ENCODE measurements at places on chromosomes 6 and 20. TPM values are rescaled to one million over a fixed set of nuclear protein-coding genes. Genes with fewer than 3 reads are reported as not detected.

Gene BHLHE23
- total RNA-seq: not detected

Gene PMEPA1
- total RNA-seq: 9.5 TPM

Gene USP49
- total RNA-seq: 4.9 TPM

Gene KIAA0408
- 1.4 TPM for total RNA-seq

Gene ZC3H12D
- 4.7 TPM for total RNA-seq

Gene UCKL1
- total RNA-seq: 62.0 TPM

Gene SLC2A10
- total RNA-seq: 5.9 TPM

Gene ACOT8
- 42.6 TPM for total RNA-seq

Gene PTP4A1
- total RNA-seq: 54.0 TPM

Gene SERPINB1
- 20.6 TPM for total RNA-seq

Gene POM121L2
- total RNA-seq: not detected

Gene OPRM1
- not detected for total RNA-seq

Gene CALHM5
- 5.9 TPM for total RNA-seq

Gene FABP7
- total RNA-seq: 35.6 TPM

DNA sequence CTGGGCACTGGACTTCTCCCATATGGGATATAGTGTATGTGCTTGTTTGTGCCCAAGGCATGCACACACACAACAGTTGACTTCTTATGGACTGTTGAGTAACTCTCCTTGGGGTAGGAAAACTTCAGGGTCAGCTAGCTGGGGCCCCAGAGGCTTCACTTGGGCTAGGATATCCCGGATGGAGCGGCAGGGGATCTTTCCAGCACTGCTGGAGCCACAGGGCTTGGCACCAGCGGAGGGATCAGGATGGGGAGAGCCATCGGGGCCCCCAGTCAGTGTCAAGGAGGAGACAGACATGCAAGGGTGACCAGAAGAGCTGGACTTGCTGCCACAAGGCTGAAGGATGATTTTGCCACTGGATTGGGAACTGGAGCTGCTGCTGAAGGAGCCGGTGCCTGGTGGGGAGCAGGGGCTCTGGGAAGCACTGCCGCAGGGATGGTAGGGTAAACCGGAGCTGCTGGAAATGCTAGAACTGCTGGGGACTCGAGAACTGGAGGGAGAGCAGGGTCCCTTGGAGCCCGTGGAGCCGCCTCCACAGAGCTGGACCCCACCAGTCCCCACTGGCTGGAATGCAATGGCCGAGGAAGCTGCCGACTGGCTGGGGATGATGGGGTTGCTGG, 1.5 kb downstream of the PSORS1C1 start:
- peak overlapping the region; percentile 87 for H3K27ac ChIP-seq
- peak overlapping the region; percentile 28 for H3K4me3 ChIP-seq
- no peak for DNase-seq
- no peaks in the 10 kb centered on the region for H3K36me3 ChIP-seq
- H3K4me1 ChIP-seq: peaks cover 61% of the 10 kb centered on the region
- H3K27me3 ChIP-seq: no peaks in the 10 kb centered on the region

- peak overlapping the region; percentile 98 for H3K27ac ChIP-seq
- H3K36me3 ChIP-seq: no peaks in the 10 kb centered on the region
Observed at GRCh38 chr6:146544616-146545182, 1.1 kb downstream of the RAB32 start.

DNA sequence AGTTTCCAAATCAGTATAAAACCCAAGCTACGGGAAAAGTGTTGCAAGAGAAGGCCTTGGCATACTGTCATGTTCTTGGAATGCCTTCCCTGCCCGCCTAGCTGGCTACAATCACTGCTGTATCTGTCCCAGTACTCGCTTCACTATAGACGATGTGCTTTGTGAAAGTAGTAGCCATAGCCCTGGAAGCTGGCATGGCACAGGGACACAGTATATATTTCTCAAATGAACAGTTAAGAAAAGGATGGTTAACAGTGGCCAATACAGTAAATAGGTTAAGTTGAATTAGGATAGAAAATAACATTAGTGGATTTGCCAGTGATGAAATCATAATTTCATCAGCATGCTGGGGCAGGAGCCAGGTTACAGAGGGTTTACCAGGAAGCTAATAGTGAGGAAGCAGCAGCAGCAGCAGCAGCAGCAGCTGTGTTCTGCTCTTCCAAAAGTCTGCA, 499.3 kb downstream of the CDKAL1 start:
- H3K27me3 ChIP-seq: no peaks in the 10 kb centered on the region
- H3K4me3 ChIP-seq: peak overlapping the region; percentile 1
- H3K36me3 ChIP-seq: no peaks in the 10 kb centered on the region
- H3K4me1 ChIP-seq: peaks cover 20% of the 10 kb centered on the region

DNA sequence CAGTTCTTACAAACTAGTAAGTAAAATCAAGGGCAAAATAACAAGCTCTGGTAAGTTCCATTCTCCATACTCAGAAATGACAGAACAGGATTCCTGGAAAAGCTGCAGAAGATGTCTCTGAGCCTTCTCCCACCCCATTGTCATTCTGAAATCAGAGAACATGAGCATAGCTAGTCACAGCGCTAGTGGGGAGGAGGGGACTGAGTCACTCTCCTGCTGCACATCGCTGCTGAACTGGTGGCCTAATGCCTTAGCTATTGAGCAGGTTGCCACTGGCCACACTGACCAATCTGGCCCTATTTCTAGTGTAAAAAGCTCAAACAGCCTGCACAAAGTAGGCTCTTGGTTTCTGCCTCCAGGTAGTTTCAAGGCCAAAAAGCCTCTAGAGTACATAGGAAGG, 26.1 kb upstream of the RIPPLY2 start:
- H3K4me3 ChIP-seq: no peak overlapping the region
- H3K36me3 ChIP-seq: no peaks in the 10 kb centered on the region
- H3K4me1 ChIP-seq: no peaks in the 10 kb centered on the region
- no peaks in the 10 kb centered on the region for H3K27me3 ChIP-seq
- no peak for DNase-seq
- H3K27ac ChIP-seq: no peak overlapping the region

DNA sequence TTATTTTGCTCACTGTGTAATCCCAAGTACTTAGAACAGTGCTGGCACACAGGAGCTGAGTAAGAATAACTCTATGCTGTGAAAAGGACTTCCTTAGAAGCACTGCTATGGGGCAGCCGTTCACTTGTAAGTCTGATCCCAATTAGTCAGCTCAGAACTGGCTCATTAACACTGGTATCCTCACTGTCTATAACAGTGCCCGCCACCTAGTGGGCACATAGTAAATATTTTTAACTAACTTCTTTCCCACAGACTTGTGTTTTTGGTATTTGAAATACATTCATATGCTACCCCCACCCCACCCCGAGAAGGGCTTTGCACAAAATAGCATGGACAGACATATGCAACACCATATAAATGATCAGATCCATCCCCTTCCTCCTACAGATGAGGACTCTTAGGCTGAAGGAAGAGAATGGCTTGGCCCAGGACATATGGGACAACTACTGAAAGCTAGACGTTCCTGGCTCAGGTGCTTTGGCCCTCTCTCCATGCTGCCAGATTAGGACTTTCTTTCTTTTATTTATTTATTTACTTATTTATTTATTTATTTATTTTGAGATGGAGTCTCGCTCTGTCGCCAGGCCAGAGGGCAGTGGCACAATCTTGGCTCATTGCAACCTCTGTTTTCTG, 47.1 kb downstream of the DST start:
- H3K27me3 ChIP-seq: no peaks in the 10 kb centered on the region
- no peak for DNase-seq

- H3K27me3 ChIP-seq: no peaks in the 10 kb centered on the region
- H3K36me3 ChIP-seq: peaks cover under 1% of the 10 kb centered on the region
- DNase-seq: no peak
- H3K4me3 ChIP-seq: peak overlapping the region; percentile 91
- peak overlapping the region; percentile 96 for H3K27ac ChIP-seq
Observed at GRCh38 chr6:169722362-169723199, 1.7 kb downstream of the PHF10 start.

GRCh38 chr20:14604143-14604542, 266.7 kb upstream of the FLRT3 start:
- DNase-seq: no peak
- H3K4me3 ChIP-seq: no peak overlapping the region
- H3K4me1 ChIP-seq: no peaks in the 10 kb centered on the region
- no peaks in the 10 kb centered on the region for H3K27me3 ChIP-seq
- H3K27ac ChIP-seq: no peak overlapping the region
- no peaks in the 10 kb centered on the region for H3K36me3 ChIP-seq

- H3K27ac ChIP-seq: no peak overlapping the region
- H3K4me1 ChIP-seq: no peaks in the 10 kb centered on the region
- H3K27me3 ChIP-seq: no peaks in the 10 kb centered on the region
- H3K4me3 ChIP-seq: no peak overlapping the region
- no peaks in the 10 kb centered on the region for H3K36me3 ChIP-seq
- DNase-seq: no peak
Observed at GRCh38 chr20:60113771-60114170, 155.5 kb downstream of the CDH26 start.

DNA sequence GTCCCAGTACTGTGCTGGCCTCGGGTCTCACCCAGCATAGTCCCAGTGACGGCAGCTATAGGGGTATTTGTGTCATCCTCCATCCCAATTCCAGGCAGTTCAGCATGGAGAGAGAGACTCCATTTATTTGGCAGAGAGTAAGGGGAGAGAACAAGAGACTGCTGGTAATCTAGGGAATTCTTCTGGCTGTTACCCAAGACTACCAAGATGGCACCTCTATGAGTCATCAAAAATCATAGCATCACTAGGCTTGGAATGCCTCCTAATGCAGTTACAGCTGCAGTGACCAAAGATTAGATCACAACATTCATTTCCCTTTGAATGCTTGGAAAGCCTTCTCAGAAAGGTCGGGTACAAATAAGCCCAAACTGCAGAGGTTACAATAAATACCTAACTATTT, 660.4 kb upstream of the FLRT3 start:
- H3K4me1 ChIP-seq: no peaks in the 10 kb centered on the region
- no peak overlapping the region for H3K4me3 ChIP-seq
- H3K27ac ChIP-seq: no peak overlapping the region

DNA sequence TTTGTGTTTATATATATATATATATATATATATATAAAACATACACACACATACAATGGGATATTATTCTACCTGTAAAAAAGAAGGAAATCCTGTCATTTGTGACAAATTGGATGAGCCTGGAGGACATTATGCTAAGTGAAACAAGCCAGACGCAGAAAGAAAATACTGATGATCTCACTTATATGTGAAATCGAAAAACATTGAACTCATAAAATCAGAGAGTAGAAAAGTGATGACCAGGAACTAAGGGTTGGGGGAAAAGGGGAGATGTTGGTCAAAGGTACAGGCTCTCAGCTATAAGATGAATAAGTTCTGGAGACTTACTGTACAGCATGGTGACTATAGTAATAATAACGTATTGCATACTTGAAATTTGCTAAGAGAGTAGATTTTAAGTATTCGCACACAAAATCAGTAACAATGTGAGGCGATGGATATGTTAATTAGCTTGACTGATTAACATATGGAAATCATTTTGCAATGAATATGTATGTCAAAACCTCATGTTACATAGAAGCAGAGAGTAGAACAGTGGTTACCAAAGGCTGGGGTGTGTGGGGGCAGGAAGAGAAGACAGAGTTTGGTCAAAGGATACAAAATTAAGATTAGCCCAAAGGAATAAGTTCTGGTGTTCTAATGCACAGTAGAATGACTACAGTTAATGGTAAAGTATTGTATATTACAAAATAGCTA, 92.3 kb upstream of the PHACTR1 start:
- DNase-seq: no peak
- H3K27ac ChIP-seq: no peak overlapping the region
- no peaks in the 10 kb centered on the region for H3K4me1 ChIP-seq
- H3K4me3 ChIP-seq: no peak overlapping the region

- H3K36me3 ChIP-seq: no peaks in the 10 kb centered on the region
- no peak for DNase-seq
- no peak within 1 kb of the TSS for H3K4me3 ChIP-seq
- H3K4me1 ChIP-seq: peaks cover 4% of the 10 kb centered on the region
- no peak within 1 kb of the TSS for H3K27ac ChIP-seq
Observed at GRCh38 chr6:166586424-166587156, at the start of gene RAMACL. RAMACL (minus strand) TSS chr6:166586678; CDS start chr6:166586477, 201 bp downstream.

GRCh38 chr20:48660788-48661187, 167.0 kb downstream of the PREX1 start:
- H3K27me3 ChIP-seq: no peaks in the 10 kb centered on the region
- H3K4me3 ChIP-seq: no peak overlapping the region
- no peak for DNase-seq
- H3K27ac ChIP-seq: no peak overlapping the region
- H3K4me1 ChIP-seq: peaks cover 20% of the 10 kb centered on the region

DNA sequence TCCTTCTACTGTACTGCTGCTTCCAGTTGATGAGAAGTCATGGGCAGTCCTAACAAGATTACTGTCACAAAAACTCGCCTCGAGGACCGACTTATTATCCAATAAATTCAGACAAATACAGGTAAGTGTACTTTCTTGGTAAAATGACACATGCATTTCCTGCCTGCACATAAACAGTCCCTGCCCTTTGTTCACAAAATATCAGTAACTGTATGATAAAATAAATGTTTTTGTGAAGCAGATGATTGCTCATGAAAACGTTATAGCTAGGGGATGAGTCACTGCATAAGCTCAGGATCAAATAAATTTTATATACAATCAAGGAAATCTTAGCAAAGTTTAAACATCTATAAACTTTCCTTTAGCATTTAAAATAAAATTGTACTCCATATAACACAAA, 164.5 kb upstream of the RIPOR2 start:
- no peak for DNase-seq
- peaks cover 9% of the 10 kb centered on the region for H3K36me3 ChIP-seq
- H3K27me3 ChIP-seq: no peaks in the 10 kb centered on the region
- no peak overlapping the region for H3K4me3 ChIP-seq
- H3K27ac ChIP-seq: no peak overlapping the region
- peaks cover 4% of the 10 kb centered on the region for H3K4me1 ChIP-seq

- H3K4me3 ChIP-seq: peak overlapping the region; percentile 41
- no peaks in the 10 kb centered on the region for H3K27me3 ChIP-seq
- peaks cover 40% of the 10 kb centered on the region for H3K4me1 ChIP-seq
- no peaks in the 10 kb centered on the region for H3K36me3 ChIP-seq
- peak; percentile 83 for DNase-seq
- peak overlapping the region; percentile 66 for H3K27ac ChIP-seq
Observed at GRCh38 chr20:51492167-51493092, 50.1 kb downstream of the NFATC2 start.

GRCh38 chr6:33860706-33861474, 57.1 kb upstream of the MLN start:
- no peaks in the 10 kb centered on the region for H3K36me3 ChIP-seq
- DNase-seq: no peak
- peaks cover 28% of the 10 kb centered on the region for H3K4me1 ChIP-seq
- H3K27me3 ChIP-seq: peaks cover 11% of the 10 kb centered on the region
- no peak overlapping the region for H3K4me3 ChIP-seq

DNA sequence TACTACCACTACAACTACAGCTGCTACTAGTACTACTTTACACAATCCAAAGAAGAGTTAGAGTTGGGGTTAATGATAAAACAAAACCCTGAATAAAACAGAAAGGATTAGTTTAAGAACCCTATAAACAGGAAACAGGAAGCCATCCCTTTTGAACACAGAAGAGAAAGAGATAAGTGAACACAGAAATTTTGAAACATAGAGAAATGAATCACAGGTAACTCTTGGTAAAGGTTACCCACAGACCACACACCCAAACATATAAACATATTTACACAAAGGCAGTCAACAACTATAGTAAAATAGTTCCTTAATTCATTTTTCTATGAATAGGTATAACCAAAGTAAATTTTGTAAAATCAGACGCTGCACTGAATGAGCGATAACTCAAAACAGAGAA, 98.1 kb downstream of the RNGTT start:
- H3K4me1 ChIP-seq: no peaks in the 10 kb centered on the region
- no peak for DNase-seq
- H3K36me3 ChIP-seq: no peaks in the 10 kb centered on the region
- H3K4me3 ChIP-seq: no peak overlapping the region
